ENCODE measurements at places on chromosomes 5 and 9.

DNA sequence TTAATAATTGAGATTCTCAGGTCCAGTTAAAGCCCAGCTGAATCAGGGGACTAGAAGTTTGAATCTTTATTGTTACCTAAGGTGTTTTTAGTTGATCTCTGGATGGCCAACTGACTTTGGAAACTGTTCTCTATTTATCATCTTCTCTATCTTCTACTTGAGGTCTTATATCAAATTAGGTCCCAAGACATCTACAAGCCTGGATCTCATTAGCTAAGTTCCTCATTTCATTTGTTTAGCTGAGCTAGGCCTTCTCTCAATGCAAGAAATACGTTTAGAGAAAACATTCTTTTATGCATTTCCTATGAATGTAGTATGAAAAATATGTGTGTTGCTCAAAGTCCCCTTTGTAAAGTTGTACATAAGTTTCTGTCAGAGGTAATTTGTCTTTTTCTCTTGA is 196.6 kb downstream of the PTTG1 start:
- no peak for DNase-seq

GRCh38 chr5:177496727-177497291 is 595 bp downstream of the PDLIM7 start:
- peak; percentile 9 for DNase-seq

DNA sequence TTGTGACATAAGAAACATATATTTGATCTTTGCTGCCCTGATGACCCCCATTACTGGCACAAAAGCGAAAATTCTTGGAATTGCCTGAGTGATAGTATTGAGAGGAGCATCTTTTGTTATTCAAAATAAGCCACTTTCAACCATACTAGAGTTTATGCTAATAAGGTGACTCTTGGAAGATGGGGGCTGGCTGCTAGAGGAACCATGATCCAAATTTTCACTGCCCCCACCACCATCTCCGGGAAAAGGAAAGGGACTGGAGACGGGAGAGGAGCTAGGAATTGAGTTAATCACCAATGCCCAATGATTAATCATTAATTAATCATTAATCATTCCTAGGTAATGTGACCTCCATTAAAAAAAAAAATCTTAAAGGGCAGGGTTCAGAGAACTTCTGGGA is 25.6 kb downstream of the FBXW11 start:
- no peak for DNase-seq

- DNase-seq, result no peak
Measured at GRCh38 chr9:93475856-93476255, 22.5 kb upstream of the FAM120AOS start.

DNA sequence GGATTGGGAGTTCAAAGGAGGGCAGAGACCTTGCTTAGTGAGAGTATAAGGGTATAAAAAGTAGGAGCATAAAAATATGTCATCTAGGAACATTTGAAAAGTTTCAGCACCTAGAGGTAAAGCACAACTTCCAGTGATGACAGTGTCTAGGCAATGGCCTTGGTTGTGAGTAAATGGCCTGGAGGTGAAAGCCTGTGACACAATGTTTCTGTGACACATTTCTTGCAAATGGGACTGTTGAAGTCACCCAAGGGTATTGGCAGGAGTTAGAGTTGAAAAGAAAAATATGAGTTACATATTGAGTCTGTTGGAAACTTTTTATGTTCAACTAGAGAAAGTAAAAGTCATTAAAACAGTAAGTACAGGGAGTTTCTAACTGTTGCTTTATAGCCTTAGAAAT is 14.8 kb downstream of the C5orf47 start:
- DNase-seq, result no peak

GRCh38 chr5:8628521-8628920 is 759.6 kb downstream of the MTRR start:
- no peak for DNase-seq

DNA sequence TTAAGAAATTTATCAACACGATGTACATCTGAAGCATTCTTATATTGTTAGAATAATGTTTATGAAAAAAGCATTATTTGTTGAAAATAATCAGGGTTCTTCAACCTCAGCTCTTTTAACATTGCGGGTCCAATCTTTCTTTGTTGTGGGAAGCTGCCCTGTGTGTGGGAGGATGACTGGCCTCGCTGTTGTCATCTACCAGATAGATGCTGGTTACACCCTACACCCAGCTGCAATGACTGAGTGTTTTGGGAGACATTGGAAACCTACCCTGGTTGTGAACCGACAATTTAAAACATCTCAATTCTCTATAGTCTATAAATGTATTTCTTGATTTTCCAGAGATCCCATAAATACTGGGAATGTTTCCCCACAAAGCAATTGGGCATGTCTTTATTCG is 794.2 kb upstream of the CDH10 start:
- DNase-seq, result no peak

GRCh38 chr9:129330711-129331492 is 152.8 kb upstream of the IER5L start:
- DNase-seq, result no peak
